ENCODE measurements at places on chromosomes 6 and 20.

DNA sequence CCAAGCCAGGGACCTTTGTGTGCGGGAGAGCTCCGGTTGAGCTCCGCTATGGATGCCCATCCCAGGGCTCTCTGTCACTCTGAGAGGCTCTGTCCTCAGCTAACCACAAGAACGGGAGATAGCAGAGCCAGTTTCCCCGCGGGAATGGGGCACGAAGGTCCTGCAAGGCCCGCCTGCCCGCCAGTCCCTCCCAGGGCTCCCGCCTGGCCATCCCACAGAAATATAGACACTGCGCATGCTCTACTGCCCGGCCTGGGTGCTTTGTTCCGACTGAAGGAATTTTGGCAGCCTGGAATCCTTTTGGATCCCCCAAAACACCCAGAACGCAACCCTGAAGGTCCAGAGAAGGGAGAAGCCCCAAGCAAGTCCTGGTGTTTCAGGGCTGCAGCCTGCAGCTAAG lies 8.6 kb upstream of the DEFB110 start:
- DNase-seq, result no peak

DNA sequence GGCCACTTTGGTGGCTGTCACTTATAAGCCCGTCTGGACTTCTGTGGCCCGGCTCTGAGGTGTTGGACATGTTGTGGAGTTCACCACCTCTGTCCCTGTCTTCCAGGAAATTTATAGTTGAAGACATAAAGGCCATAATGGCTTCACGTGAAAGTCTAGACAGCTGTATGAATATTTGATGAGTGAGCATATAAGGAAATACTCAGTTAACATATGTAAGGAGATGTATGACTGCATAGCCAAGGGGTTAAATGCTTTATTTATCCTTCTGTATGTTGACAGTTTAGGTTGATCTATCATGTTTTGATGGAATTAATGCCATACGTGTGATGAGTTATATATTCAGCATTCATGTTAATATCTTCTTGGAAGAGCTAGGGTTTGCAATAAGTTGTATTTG lies 16.1 kb downstream of the HIVEP1 start:
- DNase-seq, result no peak

- no peak for DNase-seq
These were observed 34.3 kb upstream of the TCF21 start for GRCh38 chr6:133854364-133855275.

DNA sequence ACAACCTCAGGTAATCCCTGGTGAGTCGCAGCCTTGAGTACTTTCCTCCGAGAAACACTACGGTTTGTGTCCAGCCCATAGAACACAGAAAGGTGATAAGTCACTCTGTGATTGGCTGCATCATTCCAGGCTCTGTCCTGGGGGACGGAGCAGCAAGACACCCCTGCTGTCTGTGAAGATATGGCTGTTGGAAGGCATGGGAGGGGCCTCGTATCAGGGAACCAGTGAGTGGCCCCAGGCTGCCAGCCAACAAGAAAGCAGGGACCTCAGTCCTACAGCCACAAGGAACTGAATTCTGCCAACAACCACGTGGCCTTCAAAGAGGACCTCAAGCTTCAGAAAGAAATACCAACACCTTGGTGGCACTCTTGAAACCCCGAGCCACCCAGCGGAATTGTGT lies 6.4 kb upstream of the EEF1A2 start:
- no peak for DNase-seq

DNA sequence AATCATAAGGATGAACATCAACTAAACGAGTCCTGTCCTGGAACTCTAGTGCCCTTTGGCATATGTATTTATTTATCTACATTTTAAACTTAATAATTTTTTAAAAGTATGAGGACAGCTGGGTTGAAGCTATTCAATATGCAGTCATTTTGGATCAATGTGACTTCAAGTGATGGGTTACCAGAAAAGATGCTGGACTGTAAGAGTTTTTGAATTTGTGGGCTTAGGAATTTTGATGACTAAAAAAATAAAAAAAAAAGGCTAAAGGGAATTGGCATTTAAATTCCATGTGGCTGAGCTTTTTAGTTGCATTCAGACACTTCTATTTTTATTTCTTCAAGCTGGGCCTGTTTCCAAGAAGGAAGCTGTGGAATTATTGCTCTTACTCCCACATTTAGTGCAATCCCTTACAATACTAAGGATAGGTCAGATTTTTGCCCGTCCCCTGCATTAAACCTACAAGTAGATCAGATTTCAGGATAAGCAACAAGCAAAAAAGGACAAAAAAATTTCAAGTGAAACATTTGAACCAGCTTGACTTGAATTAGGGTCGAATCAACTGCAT lies 704.2 kb upstream of the CITED2 start:
- DNase-seq, result no peak

DNA sequence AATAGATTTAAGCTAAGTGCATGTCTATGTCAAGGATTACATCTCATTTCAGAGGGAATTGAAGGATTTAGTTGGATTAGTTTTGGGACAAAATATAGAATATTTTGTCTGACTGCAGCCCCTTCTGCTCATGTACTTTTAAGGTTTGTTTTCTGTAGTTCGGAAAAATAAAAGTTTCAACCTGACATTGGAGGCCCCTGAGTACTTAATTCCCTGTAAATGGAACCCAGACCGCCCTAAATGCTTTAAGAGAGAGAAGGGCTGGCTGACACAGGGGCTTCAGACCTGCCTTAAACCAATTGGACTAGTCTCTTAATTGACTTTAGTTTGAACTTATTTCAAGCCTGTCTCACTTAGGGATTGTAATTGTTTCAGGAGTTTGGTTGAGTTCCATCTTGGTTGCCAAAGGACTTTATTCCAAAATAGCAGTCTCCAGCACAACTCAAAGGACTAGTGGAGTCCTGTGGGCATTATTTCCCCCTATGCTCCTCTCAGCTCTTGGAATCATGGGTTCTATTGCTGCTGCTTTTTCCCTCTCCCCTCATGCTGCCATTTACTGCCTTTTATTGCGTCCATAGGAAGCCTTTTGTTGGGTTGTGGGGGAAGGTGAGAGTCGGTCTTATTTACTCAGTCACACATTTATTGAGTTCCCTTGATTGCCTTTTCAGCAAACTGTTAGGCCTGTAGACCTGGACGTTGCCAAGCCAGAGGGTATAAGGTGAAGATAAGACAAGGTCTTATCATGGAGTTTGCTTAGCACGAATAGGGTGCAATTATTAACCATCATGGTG lies 14.5 kb downstream of the BRD2 start:
- no peak for DNase-seq

GRCh38 chr20:17580895-17581294 lies 11.0 kb downstream of the DSTN start:
- no peak for DNase-seq

DNA sequence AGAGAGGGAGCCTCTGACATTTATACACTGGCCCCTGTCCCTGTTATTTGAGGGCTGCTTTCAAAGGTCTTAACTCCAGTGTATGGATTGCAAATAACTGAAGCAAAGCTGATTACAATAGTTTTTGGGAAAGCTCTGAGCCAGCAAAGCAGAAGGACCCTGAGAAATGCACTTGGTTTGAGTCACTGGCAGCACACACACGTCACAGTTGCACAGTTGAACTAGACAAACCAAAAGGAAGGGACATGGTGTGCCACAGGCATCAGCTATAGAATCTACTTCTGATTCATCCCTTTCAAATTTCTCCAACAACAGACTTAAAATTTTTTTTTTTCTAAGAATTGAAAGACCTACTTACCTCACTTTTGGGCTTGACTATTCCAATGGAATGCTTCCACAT lies 56.4 kb downstream of the SNRNP48 start:
- no peak for DNase-seq

DNA sequence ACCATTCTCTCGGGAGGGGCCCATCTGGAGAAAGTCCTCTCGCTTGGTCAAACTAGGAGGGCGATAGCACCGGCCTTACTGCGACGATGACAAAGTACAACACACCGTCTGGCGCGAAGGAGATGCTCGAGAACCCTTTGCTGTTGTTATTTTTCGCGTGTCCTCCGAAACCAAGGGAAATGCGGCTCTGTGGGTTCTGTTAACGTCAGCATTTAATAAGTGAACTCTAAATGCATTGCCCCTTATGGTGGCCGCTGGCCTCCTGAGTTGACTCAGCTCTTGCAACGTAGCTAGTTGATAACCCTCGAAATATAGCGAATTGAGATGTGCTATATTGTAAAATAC lies 577 bp upstream of the SCAND1 start:
- DNase-seq, result no peak

DNA sequence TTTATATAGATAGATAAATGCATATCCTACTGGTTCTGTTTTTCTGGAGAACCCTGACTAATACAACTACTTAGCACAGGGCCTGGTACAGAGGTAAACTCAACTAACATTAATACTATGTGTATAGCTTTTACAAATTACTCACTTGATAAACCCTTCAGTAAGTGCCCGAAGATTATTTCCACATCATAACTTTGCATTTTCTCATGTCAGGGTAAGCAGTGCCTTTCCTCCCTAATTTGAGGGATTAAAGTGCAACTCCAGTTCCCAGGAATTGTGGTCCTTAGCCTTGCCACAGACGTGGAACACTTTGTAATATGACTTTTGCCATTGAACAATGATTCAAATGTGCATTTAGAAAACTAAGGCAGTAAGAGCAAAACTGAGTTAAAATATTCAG lies 147.5 kb upstream of the SMLR1 start:
- no peak for DNase-seq

GRCh38 chr6:143964674-143965081 lies 43.4 kb downstream of the PLAGL1 start:
- DNase-seq, result no peak

GRCh38 chr6:30787954-30788353 lies 43.6 kb upstream of the IER3 start:
- no peak for DNase-seq

GRCh38 chr20:51412951-51413481 lies 129.5 kb downstream of the NFATC2 start:
- no peak for DNase-seq

GRCh38 chr6:118054082-118054481 lies 147.0 kb downstream of the SLC35F1 start:
- no peak for DNase-seq

- DNase-seq, result no peak
These were observed 1133.3 kb upstream of the ADGRB3 start for GRCh38 chr6:67501755-67502154.

GRCh38 chr20:19737025-19737424 lies 21.0 kb upstream of the RIN2 start:
- DNase-seq, result no peak

DNA sequence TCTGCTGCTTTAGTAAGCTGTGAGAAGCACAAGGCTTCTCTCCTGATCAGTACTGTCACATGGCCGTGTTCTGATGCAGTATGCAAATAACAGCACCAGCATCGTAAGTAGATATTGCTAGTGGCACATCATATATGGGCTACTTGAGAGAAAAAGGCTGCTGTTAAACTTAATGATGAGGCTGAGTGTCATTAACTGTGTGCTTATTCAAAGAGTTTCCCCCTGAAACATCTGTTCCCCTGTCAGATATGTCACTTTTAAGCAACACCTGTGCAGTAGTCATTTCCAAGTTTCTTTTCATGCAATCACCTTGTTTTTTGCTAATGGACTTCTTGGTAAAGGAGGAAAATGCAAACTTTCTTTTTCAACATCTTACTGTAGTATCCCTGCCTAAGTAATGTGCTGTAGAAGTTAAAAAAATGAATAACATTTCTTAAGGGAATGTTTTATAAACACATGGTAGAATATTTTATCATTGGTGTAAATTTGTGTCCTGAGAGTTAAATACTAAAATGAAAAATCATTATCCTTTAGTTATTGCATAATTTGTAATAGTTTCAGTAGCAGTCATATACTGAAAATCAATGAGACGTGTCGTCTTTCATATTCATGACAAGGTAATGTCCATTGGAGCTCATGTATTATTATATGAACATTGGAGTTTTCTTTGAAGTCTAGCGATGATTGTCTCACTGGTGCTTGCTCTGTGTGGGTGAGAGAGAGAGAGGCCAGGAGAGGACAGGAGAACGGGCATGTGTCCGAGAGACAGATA lies 366.3 kb downstream of the CDKAL1 start:
- no peak for DNase-seq

DNA sequence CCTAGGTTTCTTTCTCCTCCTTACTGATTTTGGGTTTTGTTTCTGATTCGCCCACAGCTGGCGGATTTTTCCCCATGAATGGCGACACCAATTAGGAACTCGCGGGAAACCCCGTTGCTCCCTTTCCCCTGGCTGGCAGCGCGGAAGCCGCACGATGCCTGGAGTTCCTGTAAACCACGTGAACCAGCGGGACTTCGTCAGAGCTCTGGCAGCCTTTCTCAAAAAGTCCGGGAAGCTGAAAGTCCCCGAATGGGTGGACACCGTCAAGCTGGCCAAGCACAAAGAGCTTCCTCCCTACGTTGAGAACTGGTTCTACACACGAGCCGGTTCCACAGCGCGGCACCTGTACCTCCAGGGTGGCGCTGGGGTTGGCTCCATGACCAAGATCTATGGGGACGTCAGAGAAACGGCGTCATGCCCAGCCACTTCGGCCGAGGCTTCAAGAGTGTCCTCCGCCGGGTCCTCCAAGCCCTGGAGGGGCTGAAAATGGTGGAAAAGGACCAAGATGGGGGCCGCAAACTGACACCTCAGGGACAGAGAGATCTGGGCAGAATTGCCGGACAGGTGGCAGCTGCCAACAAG lies 3.2 kb upstream of the SEC23B start:
- DNase-seq, result no peak

DNA sequence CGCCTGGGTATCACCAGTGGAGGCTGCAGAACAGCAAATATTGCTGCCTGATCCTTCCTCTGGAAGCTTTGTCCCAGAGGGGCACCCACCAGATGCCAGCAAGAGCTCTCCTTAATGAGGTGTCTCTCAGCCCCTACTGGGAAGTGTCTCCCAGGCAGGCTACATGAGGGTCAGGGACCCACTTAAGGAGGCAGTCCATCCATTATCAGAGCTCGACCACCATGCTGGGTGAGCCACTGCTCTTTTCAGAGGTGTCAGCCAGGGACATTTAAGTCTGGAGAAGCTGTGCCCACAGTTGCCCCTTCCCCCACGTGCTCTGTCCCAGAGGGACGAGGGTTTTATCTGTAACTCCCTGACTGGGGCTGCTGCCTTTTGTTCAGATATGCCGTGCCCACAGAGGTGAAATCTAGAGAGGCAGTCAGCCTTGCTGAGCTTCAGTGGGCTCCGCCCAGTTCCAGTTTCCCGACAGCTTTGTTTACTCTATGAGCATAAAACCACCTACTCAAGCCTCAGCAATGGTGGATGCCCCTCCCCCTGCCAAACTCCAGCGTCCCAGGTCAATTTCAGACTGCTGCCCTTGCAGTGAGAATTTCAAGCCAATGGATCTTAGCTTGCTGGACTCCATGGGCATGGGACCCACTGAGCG lies 25.9 kb upstream of the AIG1 start:
- DNase-seq, result no peak

- no peak for DNase-seq
These were observed 10.4 kb upstream of the COL10A1 start for GRCh38 chr6:116136373-116136772.

- no peak for DNase-seq
These were observed 31.3 kb downstream of the TRAM2 start for GRCh38 chr6:52545406-52546119.
